ENCODE measurements at places on chromosomes 5 and 9.

- DNase-seq: no peak
Measured at GRCh38 chr5:130243641-130244040, 339.4 kb downstream of the CHSY3 start.

- DNase-seq: no peak
Measured at GRCh38 chr9:100583014-100583802, 5.3 kb downstream of the CAVIN4 start.

- DNase-seq: no peak
Measured at GRCh38 chr9:100281676-100282387, 70.9 kb downstream of the TEX10 start.

DNA sequence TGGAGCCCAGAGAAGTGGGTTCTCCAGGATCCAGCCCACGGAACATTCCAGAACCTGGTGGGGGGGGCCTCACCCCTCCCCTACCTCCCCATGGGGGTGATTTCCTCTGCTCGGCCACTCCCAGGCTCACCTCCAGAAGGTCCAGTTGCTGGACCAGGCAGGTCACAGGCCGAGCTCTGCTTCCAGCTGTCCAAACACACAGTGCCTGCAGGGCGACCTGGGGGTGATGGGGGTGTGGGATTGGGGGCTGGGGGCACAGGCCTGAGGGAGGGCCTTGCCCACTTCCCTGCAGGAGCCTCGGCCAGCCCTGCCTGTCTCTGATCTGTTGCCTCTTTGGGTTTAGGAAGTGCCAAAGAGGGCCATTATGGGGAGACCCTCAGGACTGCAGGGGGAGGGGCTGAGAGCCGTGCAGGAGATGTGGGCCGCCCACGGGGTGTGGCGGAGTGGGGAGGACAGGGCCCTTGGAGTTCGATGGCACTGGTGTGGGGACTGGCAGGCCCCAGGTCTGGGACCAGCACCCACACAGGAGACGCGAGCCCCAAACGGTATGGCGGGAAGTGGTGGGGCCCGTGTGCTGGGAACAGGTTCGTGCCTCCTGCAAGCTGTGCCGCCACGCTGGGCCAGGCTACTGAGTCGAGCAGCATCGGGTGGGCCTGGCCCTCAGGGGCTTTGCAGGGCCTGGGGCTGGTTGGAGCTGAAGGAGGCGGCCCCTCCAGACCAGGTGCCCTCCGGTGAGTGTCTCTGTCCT lies 45.6 kb upstream of the EGFL7 start:
- no peak for DNase-seq

- DNase-seq: peak; percentile 83
Measured at GRCh38 chr9:37936965-37937364, 33.0 kb upstream of the SLC25A51 start.

- peak; percentile 19 for DNase-seq
Measured at GRCh38 chr9:130298662-130299279, 33.2 kb downstream of the HMCN2 start.

GRCh38 chr5:155307229-155307628 lies 293.7 kb downstream of the KIF4B start:
- no peak for DNase-seq

DNA sequence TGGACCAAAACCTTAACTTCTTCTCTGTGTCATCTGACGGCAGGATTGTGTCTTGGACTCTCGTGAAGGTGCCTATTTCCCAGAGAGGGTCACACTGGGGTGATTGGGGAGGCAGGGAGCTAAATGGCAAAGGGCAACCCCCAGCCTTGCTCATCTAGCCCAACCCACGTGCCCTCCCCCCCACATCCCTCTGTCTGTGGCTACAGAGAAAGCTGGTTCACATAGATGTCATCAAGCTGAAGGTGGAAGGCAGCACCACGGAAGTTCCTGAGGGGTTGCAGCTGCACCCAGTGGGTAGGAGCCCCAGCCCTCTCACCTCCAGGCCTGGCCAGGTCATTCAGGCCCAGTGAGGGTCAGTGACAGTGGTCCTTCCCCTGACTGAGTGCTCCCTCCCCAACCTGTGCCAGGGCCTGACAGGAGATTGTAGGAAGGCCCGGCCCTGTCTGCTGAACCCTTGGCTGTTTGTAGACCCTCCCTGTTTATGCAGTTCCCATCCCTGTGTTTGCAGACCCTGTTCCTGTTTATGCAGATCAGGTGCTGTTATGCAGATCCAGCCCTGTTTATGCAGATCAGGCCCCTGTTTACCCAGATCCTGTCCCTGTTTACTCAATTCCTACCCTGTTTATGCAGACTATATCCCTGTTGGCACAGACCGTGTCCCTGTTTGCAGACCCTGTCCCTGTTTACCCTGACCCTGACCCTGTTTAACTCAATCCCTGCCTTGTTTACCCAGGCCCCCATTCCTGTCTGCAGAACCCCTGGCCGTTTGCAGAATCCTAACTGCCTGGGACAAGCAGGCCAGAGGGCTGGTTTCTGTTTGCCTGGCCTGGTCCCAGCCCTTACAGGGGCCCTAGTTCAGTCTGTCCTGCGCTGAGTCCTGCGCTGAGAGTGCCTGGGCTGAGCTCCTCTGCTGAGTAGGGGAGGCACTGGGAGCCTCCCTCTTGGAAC lies 10.4 kb downstream of the ENHO start:
- DNase-seq: no peak

- DNase-seq: peak; percentile 59
Measured at GRCh38 chr9:134768709-134769351, 111.8 kb upstream of the FCN2 start.

DNA sequence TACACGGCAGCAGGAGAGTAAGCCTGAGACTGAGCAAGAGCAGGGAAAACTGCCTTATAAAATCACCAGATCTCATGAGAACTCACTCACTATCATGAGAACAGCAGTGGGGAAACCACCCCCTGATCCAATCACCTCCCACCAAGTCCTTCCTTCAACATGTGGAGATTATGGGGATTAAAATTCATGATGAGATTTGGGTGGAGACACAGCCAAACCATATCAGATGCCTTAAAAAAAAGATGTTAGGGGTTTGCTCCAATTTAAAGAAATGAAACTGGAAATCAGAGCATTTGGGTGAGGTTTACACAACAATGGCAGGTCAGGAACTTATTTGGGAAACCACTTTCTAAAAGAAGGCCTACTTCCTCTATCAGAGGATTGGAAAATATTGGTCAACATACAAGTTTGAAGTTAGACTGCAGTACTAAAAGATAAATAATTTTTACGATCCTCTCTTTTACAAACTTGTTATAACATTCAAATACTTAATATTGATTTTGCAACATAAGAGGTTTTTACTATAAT lies 105.1 kb downstream of the FBN2 start:
- no peak for DNase-seq

All from fibroblast of skin of back (primary cell).